ENCODE measurements at places on chromosomes 3 and 15.

GRCh38 chr15:37691911-37692310 lies 242.5 kb upstream of the TMCO5A start:
- no peak for DNase-seq

- no peak for DNase-seq
These were observed 381.7 kb upstream of the ARPP21 start for GRCh38 chr3:35257641-35258040.

- DNase-seq, result no peak
These were observed 139.7 kb downstream of the STAG1 start for GRCh38 chr3:136612512-136612911.

GRCh38 chr3:36893137-36893557 lies 51.7 kb downstream of the TRANK1 start:
- DNase-seq, result peak; percentile 53

GRCh38 chr15:66803749-66804148 lies 101.7 kb downstream of the SMAD6 start:
- no peak for DNase-seq
